GM19239 (cell line): ENCODE measurements at places on chromosomes 3 and 15.
A peak's percentile ranks its signal among the peaks of the same experiment; 100 is the strongest.

- no peak for DNase-seq
These were observed 50.2 kb downstream of the HERC2 start for GRCh38 chr15:28271697-28272260.

- DNase-seq = no peak
These were observed 4.1 kb upstream of the TGM5 start for GRCh38 chr15:43270676-43271306.

DNA sequence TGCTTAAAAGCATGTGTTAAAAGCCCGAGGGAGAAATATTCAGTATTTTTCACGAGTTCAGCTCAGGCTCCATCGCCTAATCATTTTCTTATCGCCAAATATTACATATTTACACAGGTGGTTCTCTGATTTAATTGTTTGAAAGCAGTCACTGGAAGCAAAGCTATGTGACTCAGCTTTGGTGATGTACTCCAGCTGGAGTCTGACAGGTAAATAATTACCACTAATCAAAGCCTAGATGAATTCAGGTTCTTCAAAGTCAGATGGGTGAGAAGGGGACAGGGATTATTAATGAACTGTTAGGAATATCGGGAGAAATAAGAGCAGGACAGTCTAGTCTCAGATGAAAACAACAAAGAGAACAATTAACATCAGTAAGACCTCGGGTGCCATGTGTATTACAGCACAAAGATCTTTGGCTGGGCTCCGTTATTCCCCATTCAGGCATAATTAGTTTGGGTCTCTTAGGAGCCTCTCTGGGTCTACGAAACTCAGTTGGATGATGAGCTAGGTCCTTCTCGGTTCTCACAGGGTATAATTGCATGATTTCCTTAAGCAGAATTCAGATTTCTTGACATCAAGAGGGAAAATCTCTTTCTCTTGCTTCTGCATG lies 331.7 kb upstream of the ADAMTS9 start:
- no peak for DNase-seq

DNA sequence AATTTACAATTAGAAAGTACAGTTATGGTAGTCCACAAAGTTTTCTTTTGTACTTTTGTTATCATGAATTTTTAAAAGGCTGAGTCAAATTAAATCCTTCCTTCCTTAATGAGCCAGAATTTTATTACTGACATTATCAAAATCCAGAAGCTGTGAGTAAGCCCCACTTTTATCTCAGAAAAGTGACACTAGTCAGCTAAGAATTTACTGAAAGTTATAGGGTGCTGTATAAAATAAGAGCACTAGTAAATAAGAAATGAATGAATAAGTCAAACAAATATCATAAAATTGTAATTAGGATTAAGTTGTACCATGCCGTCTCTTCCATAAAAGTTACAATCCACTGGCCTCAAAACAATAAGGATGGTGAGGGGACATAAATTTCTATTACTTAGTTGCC lies 15.3 kb downstream of the PLOD2 start:
- no peak for DNase-seq

GRCh38 chr3:23385327-23385726 lies 182.2 kb downstream of the UBE2E2 start:
- DNase-seq = no peak

DNA sequence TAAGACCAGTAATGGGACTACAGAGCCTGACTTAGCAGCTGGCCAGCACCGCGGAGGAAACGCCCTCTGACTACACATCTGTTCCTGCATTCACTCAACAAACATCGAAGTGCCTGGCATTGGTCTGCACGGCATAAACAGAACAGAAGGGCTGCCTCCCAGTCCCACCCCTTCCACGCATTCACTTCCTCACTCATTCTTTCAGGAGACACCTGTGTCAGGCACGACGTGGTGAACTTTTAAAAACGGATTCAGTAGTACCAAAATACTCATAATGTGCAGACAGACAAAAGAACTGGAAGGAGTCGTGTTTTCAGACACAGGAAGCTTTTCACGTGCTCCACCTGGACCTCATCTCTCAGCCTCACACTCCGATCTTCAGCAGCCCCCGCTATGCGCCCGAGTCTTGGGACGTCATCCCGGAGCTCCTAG lies 123.3 kb downstream of the XXYLT1 start:
- peak; percentile 65 for DNase-seq

GRCh38 chr3:43638594-43639447 lies 17.0 kb upstream of the ANO10 start:
- DNase-seq = no peak

DNA sequence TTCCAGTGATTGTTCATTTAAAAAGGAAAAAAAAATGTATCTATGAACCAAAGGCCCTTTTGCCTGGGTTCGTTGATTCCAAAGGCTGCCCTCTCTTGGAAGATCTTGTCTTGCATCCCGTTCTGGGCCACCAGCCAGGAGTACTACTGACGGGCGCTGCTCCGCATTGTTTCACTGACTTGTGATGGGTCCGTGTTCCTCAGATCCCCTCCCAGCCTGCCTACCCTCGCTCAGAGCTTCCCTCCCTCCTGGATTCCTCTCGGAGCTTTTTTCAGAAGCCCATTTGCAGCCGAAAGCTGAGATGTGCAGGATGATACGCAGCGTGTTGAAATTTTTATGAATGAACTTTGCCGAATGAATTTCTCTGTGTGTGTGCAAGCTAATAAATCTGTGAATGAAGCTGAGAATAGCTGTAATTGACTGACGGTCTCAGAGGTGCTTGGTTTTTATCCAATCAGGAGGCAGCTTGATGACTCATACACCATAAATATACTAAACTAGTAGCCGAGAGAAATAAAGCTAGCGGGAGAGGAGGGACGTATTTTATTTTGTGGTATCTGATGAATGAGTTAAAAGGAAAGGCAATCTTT lies at the start of gene SHC4:
SHC4 (minus strand) TSS at position 396 of the 590 bp plus-strand sequence. CDS start 904 bp downstream, outside the sequence.
- DNase-seq = no peak
